ENCODE measurements at places on chromosomes 11 and 22.

GRCh38 chr11:128624269-128625175, 37.2 kb upstream of the ETS1 start:
- DNase-seq: no peak

- no peak for DNase-seq
Measured at GRCh38 chr11:95652002-95652472, 137.5 kb downstream of the FAM76B start.

DNA sequence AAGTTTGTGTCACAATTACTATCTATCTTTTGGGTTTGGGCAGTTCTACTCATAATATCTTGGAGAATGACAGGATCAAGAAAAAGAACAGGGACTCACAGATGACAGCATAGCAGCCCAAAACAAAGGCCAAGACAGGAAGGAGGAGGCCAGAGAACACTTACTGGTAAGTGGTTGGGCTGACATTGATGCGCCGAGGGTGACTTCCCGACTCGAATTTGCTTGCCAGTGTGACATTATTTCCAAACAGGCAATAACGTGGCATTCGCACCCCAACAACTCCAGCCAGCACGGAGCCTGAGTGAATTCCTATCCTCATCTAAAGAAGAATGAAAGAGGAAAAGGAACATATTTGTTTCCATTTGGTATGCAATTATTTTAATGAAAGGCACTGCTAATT, 309.9 kb downstream of the GUCY1A2 start:
- no peak for DNase-seq

- no peak for DNase-seq
Measured at GRCh38 chr11:57513911-57514537, 1.5 kb downstream of the SLC43A1 start.

GRCh38 chr22:24409707-24410106, 17.7 kb upstream of the ADORA2A start:
- DNase-seq: no peak

GRCh38 chr11:33574331-33574730, 126.3 kb downstream of the C11orf91 start:
- no peak for DNase-seq

DNA sequence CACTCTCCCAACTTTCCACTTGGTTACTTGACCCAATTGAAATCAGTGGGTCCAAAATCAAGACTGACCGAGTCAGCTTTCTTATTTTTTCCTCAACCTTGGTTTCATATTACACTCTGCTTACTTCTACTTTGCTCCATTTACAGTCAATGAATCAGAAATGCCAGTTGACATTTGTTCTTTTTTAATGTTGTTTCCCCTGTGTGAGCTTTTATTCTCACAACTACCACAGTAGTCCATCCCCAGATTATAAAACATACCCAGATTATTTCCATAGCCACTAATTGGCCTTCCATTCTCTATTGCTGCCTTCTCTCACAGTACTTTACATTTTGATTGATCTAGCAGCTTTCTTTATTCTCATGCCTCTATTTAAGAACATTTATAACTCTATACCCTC, 50.0 kb downstream of the DNAJC24 start:
- DNase-seq: no peak
